ENCODE measurements at places on chromosomes 4 and X. TPM values are rescaled to one million over a fixed set of nuclear protein-coding genes. Genes with fewer than 3 reads are reported as not detected.

The DMP1 gene
- not detected for total RNA-seq

The NUDT10 gene
- total RNA-seq, result 0.98 TPM

The MAOB gene
- 0.25 TPM for total RNA-seq

The GATA1 gene
- total RNA-seq, result not detected

The ZNF595 gene
- total RNA-seq, result 17.3 TPM

The CXorf49 gene
- total RNA-seq, result not detected

The HPSE gene
- total RNA-seq, result 1.5 TPM

The ZNF630 gene
- total RNA-seq, result 0.22 TPM

The ARX gene
- 0.39 TPM for total RNA-seq

The NWD2 gene
- total RNA-seq, result not detected

The RAB33A gene
- 0.20 TPM for total RNA-seq

The LRRC66 gene
- total RNA-seq, result 0.12 TPM

The ARMCX1 gene
- 0.33 TPM for total RNA-seq

The TAF1 gene
- total RNA-seq, result 16.0 TPM

The HEPH gene
- not detected for total RNA-seq

The FAM133A gene
- total RNA-seq, result 0.94 TPM

The TCEANC gene
- total RNA-seq, result 0.59 TPM

The DYNLT3 gene
- 18.5 TPM for total RNA-seq

The RAB39B gene
- 0.55 TPM for total RNA-seq

The USP17L26 gene
- total RNA-seq, result not detected

The MUC7 gene
- not detected for total RNA-seq

The GAGE12C gene
- not detected for total RNA-seq

The SPANXA2 gene
- total RNA-seq, result 0.40 TPM

The MAGEC1 gene
- 0.09 TPM for total RNA-seq

The PGK1 gene
- total RNA-seq, result 586 TPM

The ALPK1 gene
- total RNA-seq, result 2.1 TPM

The IL2 gene
- not detected for total RNA-seq
